ENCODE measurements at places on chromosomes 7 and 10.
A peak's percentile ranks its signal among the peaks of the same experiment; 100 is the strongest.

DNA sequence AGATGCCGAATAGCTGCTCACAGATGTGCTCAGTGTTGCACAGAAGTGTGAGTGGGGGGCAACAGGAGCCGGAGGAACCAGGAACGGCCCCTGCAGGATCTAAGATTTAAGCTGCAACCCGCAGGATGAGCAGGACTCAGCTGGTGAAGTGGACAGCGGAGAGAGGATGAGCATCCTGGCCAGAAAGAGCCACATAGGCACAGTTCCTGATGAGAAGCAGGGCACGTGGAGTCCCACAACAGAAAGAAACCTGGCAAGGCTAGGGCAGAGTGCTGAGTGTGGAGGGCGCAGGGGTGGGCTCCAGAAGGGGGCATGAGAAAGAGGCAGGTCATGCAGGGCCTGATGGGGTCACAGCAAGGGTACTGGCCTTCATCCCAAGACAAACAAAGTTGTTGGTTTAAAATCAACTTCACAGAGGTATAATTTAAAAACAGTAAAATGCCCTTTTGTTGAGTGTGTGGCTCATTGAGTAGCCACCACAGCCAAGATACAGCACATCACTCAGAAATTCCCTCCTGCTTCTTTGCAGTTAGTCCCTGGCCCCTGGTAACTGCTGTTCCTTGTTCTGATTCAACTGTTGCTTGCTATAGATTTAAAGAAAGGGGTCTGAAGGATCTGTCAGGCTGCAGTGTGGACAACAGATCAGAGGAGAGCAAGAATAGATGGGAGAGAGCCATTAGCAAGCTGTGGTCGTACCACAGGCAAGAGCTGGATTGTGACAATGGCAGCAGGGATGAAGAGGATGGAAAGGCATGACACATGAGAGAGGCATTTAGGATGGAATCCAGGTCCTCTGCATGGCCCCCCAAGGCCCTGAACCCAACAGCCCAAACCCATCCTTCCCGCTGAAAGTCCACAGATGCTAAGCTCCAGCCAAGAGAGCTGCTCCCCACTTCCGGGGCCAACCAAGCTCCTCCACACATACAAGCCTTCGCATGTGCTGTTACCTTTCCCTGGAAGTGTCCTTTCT lies 53.1 kb upstream of the OSBPL3 start:
- no peak overlapping the region for H3K4me3 ChIP-seq
- H3K27ac ChIP-seq: no peak overlapping the region
- peaks cover 23% of the 10 kb centered on the region for H3K4me1 ChIP-seq
- no peaks in the 10 kb centered on the region for H3K36me3 ChIP-seq

DNA sequence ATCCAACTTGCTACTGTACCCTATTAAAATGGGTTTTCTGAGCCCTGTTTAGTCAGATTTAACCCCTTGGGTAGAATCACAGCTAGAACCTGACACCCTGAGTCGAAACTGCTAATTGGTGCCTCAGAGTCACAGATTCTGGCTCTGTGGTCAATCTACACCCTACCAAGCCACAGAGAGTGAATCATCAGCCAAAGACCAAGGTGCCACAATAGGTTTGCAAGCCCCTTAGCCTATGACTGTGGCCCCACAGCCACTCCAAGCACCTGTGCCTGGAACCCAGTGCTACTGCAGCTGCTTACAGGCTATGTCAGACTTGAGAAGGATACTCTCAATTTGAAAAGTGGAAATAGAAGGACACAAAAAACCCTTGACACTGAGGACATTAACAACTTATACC lies 202.8 kb upstream of the KCND2 start:
- no peak overlapping the region for H3K27ac ChIP-seq
- no peaks in the 10 kb centered on the region for H3K4me1 ChIP-seq
- no peaks in the 10 kb centered on the region for H3K36me3 ChIP-seq
- no peaks in the 10 kb centered on the region for H3K27me3 ChIP-seq
- H3K4me3 ChIP-seq: no peak overlapping the region

DNA sequence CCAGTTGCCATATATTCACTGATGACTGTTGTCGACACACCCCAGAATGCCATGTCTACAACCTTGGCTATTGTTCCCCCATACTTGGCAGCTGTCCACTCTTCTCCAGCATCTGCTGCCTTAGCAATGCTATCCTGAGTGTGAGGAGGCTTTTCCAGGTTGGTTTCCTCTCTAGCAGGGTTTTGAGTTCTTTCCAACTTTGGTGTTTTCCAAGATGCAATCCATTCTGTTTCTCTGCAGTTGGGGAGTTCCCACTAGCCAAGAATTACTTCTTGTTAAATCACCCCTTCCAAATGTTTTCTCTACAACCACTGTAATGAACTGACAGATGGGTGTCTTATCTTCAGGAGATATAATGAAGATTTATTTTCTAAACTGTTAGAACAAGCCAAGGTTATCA lies 617.4 kb downstream of the CCSER2 start:
- no peaks in the 10 kb centered on the region for H3K27me3 ChIP-seq
- DNase-seq: no peak
- H3K4me1 ChIP-seq: no peaks in the 10 kb centered on the region
- H3K27ac ChIP-seq: no peak overlapping the region

DNA sequence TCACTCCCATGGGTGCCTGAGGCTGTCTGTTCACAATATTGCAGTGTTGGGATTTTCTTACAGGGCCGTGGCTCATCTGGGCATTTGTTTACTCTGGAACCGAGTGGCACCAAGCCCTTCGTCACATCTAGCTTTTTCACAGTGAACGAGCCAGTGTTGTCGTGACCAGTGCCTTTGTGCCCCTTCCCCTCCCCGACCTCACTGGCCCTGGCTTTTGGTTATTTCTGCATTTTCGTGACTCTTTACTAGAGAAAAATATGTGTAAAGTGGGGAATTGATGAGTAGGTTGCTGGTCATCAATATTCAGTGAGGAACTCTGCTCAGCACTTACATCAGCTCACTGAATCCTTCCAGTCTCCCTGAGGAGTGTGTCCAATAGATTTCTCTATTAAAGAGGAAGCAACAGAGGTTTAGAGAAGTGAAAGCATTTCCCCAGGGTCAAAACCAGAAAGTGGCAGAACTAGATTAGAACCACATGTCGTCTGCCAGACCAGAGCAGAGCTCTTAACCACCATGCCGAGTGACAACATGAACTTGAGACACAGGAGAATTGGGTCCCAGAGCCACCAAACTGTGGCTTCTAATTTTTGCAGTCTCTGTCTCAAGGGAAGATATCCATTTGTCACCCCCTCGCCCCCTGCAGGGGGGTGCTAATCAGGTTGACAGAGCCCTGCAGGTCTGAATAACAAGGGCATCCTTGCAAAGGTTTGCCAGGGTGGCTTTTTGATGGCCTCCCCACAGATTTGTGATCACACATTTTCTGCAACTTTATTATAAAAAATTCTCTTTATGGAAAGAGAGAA lies 125.3 kb downstream of the CHN2 start:
- H3K4me3 ChIP-seq: no peak overlapping the region
- DNase-seq: no peak
- H3K27ac ChIP-seq: no peak overlapping the region
- H3K27me3 ChIP-seq: no peaks in the 10 kb centered on the region
- no peaks in the 10 kb centered on the region for H3K4me1 ChIP-seq

DNA sequence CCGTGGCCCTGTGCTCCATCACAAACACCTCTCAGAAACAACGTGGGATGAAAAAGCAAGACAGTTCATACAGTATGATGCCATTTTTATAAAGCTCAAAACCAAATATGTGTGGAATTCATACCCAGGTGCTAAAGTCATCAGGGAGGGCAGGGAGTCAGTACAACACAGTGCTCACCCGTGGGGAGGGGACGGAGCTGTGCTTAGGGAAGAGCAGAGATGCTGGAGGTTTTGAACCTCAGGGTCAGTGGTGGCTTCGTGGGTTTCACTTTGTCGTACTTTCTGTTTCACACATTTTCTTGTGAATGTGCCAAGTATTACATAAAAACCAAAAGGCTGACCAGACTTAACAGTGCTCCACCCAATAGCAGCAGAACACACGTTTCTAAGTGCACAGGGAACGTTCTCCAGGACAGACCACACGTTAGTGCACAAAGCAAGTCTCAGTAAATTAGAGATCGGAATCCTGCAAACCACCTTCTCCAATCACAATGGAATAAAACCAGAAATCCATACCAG lies 21.2 kb downstream of the ZMIZ2 start:
- no peak for DNase-seq
- H3K36me3 ChIP-seq: peaks cover 28% of the 10 kb centered on the region
- H3K4me1 ChIP-seq: peaks cover 40% of the 10 kb centered on the region
- peak overlapping the region; percentile 14 for H3K27ac ChIP-seq
- no peaks in the 10 kb centered on the region for H3K27me3 ChIP-seq

GRCh38 chr7:42226354-42226941 lies 10.6 kb downstream of the GLI3 start:
- peaks cover 48% of the 10 kb centered on the region for H3K27me3 ChIP-seq
- H3K27ac ChIP-seq: no peak overlapping the region
- H3K4me3 ChIP-seq: no peak overlapping the region

DNA sequence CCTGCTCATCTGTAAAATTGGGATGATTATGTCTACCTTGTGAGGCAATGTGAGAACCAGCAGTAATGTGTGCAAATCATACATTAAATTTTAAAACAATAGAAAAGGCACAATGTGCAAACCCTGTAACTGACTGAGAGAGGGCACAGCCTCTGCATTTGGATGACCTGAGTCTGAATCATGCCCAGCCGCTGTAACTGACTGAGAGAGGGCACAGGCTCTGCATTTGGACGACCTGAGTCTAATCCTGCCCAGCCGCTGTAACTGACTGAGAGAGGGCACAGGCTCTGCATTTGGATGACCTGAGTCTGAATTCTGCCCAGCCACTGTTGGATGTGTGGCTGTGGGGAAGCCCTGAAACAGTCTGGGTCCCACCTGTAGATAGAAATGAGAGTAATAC lies 351.5 kb upstream of the SHH start:
- DNase-seq: no peak
- no peaks in the 10 kb centered on the region for H3K36me3 ChIP-seq
- no peak overlapping the region for H3K4me3 ChIP-seq
- H3K27me3 ChIP-seq: no peaks in the 10 kb centered on the region
- no peaks in the 10 kb centered on the region for H3K4me1 ChIP-seq

DNA sequence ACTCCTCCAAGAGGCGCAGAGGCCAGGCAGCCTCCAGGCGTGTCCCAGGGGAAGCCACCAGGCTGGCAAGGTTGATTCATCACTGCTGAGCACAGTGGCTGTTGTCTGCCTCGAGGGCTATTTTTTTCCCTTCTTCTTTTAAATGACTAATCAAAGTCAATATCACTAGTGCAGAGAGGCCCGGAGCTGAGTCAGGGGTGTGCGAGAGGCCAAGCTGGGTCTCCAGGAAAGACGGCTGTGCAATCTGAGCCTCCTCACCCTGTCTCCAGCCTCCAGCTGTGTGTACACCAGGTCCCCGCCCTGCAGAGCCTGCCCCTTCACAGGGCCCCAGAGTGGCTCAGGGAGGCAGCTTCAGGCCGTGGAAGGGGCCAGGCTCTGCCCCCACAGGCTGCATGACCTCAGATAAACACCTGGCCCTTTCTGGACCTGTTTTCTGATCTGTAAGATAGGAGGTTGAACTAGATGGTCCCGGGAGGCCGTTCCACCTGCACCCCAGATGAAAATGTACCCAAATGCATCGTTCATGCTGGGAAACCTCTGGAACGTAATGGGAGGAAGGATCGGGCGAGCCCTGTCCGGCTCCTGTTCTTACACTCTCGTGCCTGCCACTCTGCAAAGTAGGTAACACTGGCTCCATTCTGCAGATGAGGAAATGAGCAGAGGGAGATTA lies 3.7 kb downstream of the STX1A start:
- no peak overlapping the region for H3K4me3 ChIP-seq
- H3K4me1 ChIP-seq: peaks cover 44% of the 10 kb centered on the region
- no peak for DNase-seq
- no peak overlapping the region for H3K27ac ChIP-seq
- peaks cover 3% of the 10 kb centered on the region for H3K36me3 ChIP-seq

- H3K27me3 ChIP-seq: no peaks in the 10 kb centered on the region
- no peak overlapping the region for H3K27ac ChIP-seq
- no peak overlapping the region for H3K4me3 ChIP-seq
- no peaks in the 10 kb centered on the region for H3K36me3 ChIP-seq
- H3K4me1 ChIP-seq: peaks cover 23% of the 10 kb centered on the region
These were observed 260.1 kb downstream of the CAMK1D start for GRCh38 chr10:12609435-12609834.

- no peak overlapping the region for H3K4me3 ChIP-seq
- H3K4me1 ChIP-seq: peaks cover 36% of the 10 kb centered on the region
- H3K27me3 ChIP-seq: no peaks in the 10 kb centered on the region
- H3K27ac ChIP-seq: no peak overlapping the region
These were observed 1.3 kb upstream of the PPRC1 start for GRCh38 chr10:102131286-102132170.

DNA sequence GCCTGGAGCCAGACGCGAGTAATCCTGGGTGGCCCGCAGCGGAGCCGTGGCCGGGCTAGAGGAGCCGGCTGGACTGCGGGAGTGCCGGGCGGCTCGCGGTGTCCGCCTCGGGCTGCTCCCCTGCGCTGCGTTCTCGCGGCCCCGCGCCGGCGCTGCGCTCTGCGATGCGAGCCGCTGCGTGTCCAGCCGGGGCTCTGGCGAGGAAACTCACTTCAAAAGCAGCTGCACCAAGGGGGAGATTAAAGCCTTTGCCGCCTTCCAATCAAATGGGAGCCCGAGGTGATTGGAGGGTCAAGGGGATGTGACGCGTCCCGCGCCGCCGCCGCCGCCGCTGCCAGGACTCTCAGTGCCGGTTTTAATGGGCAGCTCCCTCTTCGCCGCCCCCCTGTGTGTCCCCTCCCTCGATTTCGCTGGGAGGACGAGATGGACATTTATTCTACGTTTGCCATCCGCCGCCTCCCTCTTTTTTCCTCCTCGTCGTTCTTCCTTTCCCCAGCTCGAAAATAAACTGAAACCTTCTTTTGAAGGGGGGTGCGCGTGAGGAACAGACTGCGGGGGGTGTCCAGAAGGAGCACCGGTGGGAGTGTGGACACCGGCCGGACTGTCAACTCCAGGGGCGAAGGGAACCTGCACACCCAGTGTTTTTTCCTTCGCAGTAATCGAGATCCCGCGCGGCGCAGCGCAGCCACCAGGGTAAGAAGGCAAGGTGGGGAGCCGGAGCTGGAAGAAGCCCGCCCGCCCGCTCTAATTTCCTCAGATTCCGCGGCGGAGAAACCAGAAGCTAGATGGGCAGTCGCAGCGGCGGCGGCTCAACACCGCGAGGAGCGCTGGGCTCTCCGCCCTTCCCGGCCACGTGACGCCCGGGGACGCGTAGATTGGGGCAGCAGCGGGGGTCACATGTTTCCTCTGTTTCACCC lies at the start of gene ZNF503:
Gene ZNF503, minus strand, starts transcription at position 196 of the 917 bp plus-strand sequence. CDS start 345 bp downstream, outside the sequence.
- peak; percentile 63 for DNase-seq
- H3K4me1 ChIP-seq: peaks cover 45% of the 10 kb centered on the region
- peak within 1 kb of the TSS; percentile 62 for H3K4me3 ChIP-seq
- no peaks in the 10 kb centered on the region for H3K36me3 ChIP-seq
- peaks cover 65% of the 10 kb centered on the region for H3K27me3 ChIP-seq

GRCh38 chr10:118914629-118915028 lies 114.9 kb upstream of the NANOS1 start:
- H3K4me3 ChIP-seq: no peak overlapping the region
- H3K27ac ChIP-seq: no peak overlapping the region
- DNase-seq: no peak
- H3K4me1 ChIP-seq: no peaks in the 10 kb centered on the region
